ENCODE measurements at places on chromosomes 5 and 9. TPM values are rescaled to one million over a fixed set of nuclear protein-coding genes. Genes with fewer than 3 reads are reported as not detected.

Gene DMRTA1
- 0.58 TPM for total RNA-seq

Gene ATP10B
- total RNA-seq: not detected

Gene STPG3
- not detected for total RNA-seq

Gene STXBP1
- 20.6 TPM for total RNA-seq

Gene ZNF454
- 0.82 TPM for total RNA-seq

Gene HINT2
- 46.3 TPM for total RNA-seq

Gene GABRA1
- not detected for total RNA-seq

Gene TXNDC8
- total RNA-seq: not detected
